ENCODE measurements at places on chromosomes 11 and 22.

DNA sequence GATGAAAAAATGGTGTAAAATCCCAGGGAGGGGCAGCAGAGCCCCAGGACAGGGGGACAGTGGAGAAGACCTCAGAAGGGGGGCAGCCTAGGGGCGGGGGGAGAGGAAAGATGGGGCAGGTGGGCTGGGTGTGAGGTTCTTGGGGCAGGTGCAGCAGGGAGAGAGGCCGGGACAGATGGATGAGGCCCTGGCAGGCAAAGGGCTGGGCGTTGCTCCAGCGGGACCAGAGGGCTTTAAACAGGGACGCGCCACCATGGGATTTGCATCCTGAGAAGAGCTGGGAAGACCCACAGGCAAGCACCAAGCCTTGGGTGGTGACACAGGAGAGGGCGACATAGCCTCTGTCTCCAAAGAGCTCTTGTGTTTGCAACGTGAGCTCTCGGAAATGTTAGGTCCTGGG is 1342.8 kb downstream of the TBC1D22A start:
- H3K27me3 ChIP-seq = no peaks in the 10 kb centered on the region
- no peaks in the 10 kb centered on the region for H3K4me1 ChIP-seq
- H3K36me3 ChIP-seq = no peaks in the 10 kb centered on the region
- H3K4me3 ChIP-seq = no peak overlapping the region
- DNase-seq = no peak

DNA sequence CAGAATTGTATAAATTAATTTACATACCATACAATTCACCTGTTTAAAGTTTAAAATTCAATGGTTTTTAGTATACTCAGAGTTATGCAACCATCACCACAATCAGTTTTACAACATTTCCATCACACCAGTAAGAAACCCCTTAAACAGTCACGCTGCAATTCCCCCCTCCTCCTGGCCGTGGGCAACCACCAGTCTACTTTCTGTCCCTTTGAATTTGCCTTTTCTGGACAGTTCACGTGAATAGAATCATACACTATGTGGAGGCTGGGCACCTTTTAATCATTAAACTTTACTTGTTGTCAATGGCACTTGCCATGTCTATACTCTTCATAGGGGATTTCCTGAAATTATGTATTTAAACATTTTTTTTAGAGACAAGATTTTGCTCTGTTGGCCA is 20.1 kb upstream of the SWAP70 start:
- H3K27me3 ChIP-seq = no peaks in the 10 kb centered on the region
- H3K36me3 ChIP-seq = no peaks in the 10 kb centered on the region
- H3K27ac ChIP-seq = no peak overlapping the region
- no peak overlapping the region for H3K4me3 ChIP-seq

DNA sequence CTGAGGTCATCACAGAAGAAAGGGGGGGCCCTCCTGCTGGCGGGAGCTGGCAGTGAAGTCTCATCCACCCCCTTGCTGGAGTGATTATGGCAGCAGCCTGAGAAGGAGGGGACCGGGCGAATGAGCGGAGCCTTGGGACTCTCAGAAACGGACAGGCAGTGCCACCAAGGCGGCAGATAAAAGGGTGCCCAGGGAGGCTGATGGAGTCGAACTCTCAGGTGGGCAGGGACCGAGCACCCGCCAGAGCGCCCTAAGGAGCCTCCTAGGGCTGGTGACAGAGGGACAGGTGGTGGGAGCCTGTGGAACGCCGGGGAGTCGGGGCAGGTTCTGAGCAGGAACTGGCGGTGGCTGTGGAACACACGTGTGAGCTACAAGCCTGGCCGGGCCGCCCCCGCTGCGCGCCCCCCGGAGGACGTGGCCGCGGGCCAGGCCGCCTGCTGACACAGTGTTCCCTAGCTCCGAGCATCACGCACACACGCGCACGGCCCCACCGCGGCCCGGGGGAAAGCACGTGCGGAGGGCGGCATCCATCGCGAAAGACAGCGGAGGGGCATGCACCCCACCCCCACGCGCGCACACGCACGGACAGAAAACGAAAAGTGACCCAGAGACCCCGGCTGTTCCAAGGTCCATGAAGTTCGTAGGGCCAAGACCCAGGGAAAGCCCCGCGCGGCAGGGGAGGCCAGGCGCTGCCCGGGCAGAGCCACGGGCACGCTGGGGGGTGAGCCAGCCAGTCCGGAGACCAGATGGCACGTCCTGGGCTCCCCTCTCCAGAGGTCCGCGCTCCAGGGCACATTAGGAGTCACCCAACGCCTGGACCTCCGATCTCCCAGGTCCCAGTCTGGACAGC is 1.0 kb downstream of the VWCE start:
- peaks cover 2% of the 10 kb centered on the region for H3K36me3 ChIP-seq
- H3K4me1 ChIP-seq = peaks cover 41% of the 10 kb centered on the region
- peak; percentile 46 for DNase-seq

GRCh38 chr11:82405421-82405820 is 328.2 kb downstream of the FAM181B start:
- no peak for DNase-seq
- no peak overlapping the region for H3K27ac ChIP-seq
- no peak overlapping the region for H3K4me3 ChIP-seq
- H3K4me1 ChIP-seq = no peaks in the 10 kb centered on the region
- no peaks in the 10 kb centered on the region for H3K27me3 ChIP-seq
- H3K36me3 ChIP-seq = no peaks in the 10 kb centered on the region

DNA sequence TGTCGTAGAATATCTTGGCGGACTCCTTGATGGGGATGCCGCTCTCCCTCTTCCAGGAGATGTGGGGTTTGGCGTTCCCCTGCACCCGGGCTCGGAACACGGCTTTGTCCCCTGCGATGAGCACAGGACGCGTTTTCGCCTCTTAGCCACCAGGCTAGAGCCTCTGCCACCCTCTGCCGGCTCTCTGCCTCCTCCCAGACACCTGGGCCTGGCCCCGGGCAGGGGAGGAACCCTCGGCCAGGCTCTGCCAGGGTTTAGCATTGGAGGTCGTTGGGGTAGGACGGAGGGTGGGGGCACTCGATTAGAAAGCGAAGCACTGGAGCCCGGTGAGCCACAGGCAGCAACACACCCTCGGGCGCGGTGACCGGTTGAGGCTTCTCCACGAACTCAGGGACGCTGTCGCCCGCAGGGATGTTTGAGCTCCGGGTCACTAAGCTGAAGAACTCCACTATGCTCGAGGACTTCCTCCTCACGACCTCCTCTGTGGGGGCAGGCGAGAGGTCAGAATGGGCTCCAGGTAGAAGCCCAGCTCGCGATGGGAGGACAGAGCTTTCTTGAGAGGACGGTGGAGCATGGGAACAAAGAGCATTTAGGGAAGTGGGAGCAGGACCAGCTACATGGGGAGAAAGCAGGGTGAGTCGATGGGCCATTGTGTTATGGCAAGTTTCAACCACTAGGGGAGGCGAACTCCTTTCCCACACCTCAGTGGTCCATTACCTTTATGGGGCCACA is 4.3 kb downstream of the IGSF22 start:
- no peak overlapping the region for H3K27ac ChIP-seq
- peak; percentile 51 for DNase-seq
- H3K4me1 ChIP-seq = peaks cover 7% of the 10 kb centered on the region
- no peaks in the 10 kb centered on the region for H3K36me3 ChIP-seq
- H3K27me3 ChIP-seq = peaks cover 3% of the 10 kb centered on the region

DNA sequence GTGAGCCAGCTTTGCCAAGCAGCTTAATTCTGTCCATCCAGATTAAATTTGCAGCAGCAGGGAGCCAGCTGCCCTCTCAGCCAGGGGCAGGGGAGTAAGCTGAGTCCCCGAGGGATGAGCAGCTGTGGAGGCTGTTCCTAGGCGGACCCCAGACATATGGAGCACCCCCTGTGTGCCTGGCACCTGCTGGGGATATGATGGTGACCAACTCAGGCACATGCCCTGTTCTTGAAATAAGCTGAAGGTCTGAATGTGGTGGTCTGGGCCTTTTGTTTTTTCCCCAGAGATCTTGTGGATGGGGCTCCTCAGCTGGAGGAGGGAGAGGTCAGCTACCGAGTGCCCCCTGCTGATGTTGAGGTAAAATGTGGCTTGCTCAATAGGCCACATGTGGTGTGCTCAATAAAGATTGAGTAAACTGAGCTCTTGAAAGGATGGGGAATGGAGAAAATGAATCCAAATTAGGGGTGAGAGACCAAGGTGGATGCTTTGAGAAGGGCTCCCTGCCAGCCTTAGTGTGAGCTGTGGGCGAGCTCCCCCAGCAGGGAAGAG is 103.3 kb upstream of the NNMT start:
- no peaks in the 10 kb centered on the region for H3K36me3 ChIP-seq
- H3K4me3 ChIP-seq = no peak overlapping the region
- no peaks in the 10 kb centered on the region for H3K27me3 ChIP-seq
- peaks cover 9% of the 10 kb centered on the region for H3K4me1 ChIP-seq
- DNase-seq = no peak

GRCh38 chr22:41347066-41347859 is 34.5 kb upstream of the TEF start:
- no peaks in the 10 kb centered on the region for H3K27me3 ChIP-seq
- H3K4me1 ChIP-seq = no peaks in the 10 kb centered on the region
- no peak for DNase-seq

DNA sequence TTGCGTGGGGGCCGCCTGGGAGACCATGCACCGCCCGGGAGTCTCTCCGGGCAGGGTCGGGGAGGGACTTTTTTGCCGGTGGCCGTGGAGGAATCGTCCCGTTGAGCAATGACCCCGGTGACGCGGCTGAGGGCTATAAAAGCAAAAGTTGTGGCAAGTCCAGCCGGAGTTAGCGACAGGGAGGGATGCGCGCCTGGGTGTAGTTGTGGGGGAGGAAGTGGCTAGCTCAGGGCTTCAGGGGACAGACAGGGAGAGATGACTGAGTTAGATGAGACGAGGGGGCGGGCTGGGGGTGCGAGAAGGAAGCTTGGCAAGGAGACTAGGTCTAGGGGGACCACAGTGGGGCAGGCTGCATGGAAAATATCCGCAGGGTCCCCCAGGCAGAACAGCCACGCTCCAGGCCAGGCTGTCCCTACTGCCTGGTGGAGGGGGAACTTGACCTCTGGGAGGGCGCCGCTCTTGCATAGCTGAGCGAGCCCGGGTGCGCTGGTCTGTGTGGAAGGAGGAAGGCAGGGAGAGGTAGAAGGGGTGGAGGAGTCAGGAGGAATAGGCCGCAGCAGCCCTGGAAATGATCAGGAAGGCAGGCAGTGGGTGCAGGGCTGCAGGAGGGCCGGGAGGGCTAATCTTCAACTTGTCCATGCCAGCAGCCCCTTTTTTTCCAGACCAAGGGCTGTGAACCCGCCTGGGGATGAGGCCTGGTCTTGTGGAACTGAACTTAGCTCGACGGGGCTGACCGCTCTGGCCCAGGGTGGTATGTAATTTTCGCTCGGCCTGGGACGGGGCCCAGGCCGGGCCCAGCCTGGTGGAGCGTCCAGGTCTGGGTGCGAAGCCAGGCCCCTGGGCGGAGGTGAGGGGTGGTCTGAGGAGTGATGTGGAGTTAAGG is at the start of gene NEAT1:
TSS of gene NEAT1 (plus strand) at position 166 of the 883 bp plus-strand sequence.
- DNase-seq = peak; percentile 93
- H3K4me1 ChIP-seq = peaks cover 47% of the 10 kb centered on the region
- peak within 1 kb of the TSS; percentile 52 for H3K4me3 ChIP-seq
- peak within 1 kb of the TSS; percentile 99 for H3K27ac ChIP-seq

GRCh38 chr11:127493330-127494022 is 492.9 kb upstream of the KIRREL3 start:
- no peak overlapping the region for H3K27ac ChIP-seq
- no peak overlapping the region for H3K4me3 ChIP-seq
- H3K4me1 ChIP-seq = no peaks in the 10 kb centered on the region
- H3K27me3 ChIP-seq = no peaks in the 10 kb centered on the region
- DNase-seq = no peak

DNA sequence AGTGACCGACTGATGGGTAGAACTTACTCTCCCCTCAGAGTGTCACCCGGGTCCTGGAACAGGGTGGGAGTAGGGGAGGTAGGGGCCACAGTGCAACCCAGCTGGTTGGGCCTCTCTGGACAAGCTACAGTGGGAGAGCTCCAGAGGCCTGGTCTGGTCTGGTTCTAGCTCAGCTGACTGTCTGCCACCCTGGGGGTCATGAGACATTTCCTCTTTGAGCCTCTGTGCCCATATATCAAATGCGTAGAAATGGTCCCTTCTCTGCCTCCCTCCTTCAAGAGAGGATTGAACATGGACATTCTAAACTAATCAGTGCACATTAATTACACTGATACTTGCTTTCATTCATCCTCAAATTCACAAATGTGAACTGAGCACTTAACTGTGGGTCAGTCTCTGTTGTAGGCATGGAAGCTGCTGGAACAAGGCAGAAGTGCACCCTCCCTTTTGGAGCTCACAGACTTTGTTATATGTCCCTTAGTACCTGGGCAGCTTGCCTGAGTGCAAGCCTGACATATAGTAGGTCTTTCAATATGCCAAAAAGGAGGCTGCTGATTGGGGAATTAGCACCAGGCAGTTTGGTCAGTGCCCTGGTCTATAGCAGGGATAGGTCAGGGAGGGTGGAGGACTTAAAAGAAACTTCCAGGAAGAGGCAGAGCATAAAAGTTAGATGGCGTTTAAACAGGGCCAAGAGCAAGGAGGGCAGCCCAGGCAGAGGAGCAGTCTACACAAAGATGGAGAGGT is 25.7 kb downstream of the ARHGEF17 start:
- H3K4me3 ChIP-seq = no peak overlapping the region
- H3K27me3 ChIP-seq = no peaks in the 10 kb centered on the region
- H3K27ac ChIP-seq = peak overlapping the region; percentile 70
- peaks cover 38% of the 10 kb centered on the region for H3K4me1 ChIP-seq
- no peaks in the 10 kb centered on the region for H3K36me3 ChIP-seq

GRCh38 chr22:23806837-23807236 is 20.1 kb downstream of the SMARCB1 start:
- H3K36me3 ChIP-seq = peaks cover 12% of the 10 kb centered on the region
- H3K4me1 ChIP-seq = no peaks in the 10 kb centered on the region
- DNase-seq = no peak
- H3K27ac ChIP-seq = no peak overlapping the region

GRCh38 chr22:22894740-22895731 is 7.4 kb downstream of the IGLL5 start:
- peaks cover 5% of the 10 kb centered on the region for H3K27me3 ChIP-seq
- H3K4me1 ChIP-seq = no peaks in the 10 kb centered on the region
- no peak for DNase-seq
- H3K27ac ChIP-seq = no peak overlapping the region
- no peaks in the 10 kb centered on the region for H3K36me3 ChIP-seq

GRCh38 chr11:12192794-12193514 is 82.6 kb downstream of the MICAL2 start:
- H3K4me1 ChIP-seq = peaks cover 9% of the 10 kb centered on the region
- no peak overlapping the region for H3K4me3 ChIP-seq
- DNase-seq = no peak
- peaks cover 2% of the 10 kb centered on the region for H3K36me3 ChIP-seq
- no peaks in the 10 kb centered on the region for H3K27me3 ChIP-seq
- no peak overlapping the region for H3K27ac ChIP-seq

- no peaks in the 10 kb centered on the region for H3K4me1 ChIP-seq
- H3K36me3 ChIP-seq = no peaks in the 10 kb centered on the region
- H3K4me3 ChIP-seq = no peak overlapping the region
- peaks cover 18% of the 10 kb centered on the region for H3K27me3 ChIP-seq
- no peak overlapping the region for H3K27ac ChIP-seq
Observed at GRCh38 chr22:45651931-45652528, 19.6 kb upstream of the ATXN10 start.
